Caudate nucleus (tissue), 63 donors: ENCODE measurements at places on chromosomes 13 and 19.

DNA sequence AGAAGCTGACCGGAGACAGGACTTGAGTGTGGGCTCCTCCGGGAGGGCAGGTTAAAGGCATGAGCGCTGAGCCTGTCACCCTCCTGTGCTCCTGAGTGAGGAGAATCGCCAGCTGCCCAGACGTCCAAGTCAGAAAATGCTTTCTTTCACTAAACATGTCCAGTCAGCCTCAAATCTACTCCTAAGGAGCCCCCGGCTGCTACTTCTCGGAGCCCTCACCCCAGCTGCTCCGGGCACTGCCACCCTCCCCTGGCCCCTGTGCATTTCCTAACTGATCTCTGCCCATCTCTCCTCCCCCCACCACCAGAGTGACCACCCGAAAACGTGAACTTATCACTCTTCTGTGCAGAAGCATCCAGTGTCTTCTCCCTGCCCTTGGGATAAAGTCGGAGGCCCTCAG is 277.5 kb upstream of the SOX1 start:
- no peak for DNase-seq

- DNase-seq: peak; percentile 8
These were observed 160.4 kb upstream of the SGCG start for GRCh38 chr13:23020246-23020843.

DNA sequence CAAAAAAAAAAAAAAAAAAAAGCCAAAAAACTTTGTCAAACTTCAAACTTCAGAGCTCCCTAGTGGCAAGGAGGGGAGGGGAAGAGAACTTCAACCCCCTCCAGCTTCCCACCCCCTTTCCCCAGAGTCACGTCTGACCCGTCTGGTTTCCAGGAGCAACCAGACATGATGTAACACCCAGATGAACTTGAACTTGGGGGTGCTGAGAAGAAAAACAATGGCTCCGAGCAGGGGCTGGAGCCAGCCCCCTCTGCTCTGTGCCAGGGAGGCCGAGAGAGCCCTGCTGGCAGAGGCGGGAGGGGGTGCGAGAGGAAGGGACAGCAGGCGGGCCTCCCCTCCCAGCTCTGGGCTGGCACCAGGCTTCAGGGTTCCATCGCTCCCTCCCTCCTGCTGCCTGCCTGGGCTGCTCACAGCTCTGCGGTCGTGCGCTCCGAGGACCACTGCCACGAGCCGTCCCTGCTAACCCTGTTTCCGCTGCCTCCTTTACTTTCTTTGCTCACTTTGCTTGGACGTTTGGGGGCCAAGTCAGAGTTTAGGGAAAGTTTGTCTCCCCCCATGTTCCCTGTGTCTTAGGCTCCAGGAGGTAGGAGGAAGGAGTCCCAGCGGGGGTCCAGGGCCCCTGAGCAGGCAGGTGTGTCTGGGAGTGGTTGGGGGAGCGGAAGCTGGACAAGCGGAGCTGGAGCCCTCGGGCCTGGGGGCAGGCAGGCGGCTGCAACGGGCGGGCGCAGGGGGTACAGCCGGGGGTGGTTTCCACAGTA is 11.1 kb downstream of the LYL1 start:
- peak; percentile 88 for DNase-seq

DNA sequence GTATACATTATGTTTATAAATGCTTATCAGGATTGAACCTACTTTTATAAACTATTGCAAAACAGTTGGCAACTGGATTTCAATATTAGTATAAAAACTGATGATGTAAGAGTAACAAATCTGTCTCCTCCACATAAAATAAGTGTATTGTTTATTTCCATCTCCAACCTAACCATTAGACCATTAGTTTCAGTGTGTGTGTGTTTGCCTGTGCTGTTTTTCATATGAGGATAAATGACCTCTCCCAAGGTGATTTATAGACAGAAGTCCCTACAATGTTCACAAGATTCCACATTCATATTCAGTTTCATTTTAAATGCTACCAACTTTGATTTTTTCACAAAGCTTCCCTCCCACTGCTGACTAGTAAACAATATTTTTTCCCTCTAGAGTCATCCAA is 871.6 kb downstream of the PCDH9 start:
- no peak for DNase-seq

DNA sequence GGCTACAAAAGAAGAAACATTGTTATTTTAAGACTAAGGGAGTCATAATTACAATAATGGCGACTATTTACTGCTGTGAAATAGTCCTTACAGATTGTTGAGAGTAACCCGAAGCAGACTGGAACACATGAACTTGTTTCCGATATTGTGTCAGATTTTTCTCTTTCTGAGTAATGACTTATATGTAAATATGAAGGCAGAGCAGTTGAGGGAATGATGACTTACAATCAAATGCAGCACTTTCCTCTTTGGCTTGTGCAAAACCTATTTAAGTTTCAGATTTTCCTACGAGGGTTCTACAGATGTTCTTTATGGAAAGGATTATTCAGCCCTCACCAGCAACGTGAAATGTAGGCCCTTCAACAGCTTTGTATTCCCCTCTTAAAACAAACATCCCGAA is 198.6 kb downstream of the RGCC start:
- DNase-seq: no peak

GRCh38 chr13:21080593-21080891 is 19.2 kb upstream of the LATS2 start:
- no peak for DNase-seq

DNA sequence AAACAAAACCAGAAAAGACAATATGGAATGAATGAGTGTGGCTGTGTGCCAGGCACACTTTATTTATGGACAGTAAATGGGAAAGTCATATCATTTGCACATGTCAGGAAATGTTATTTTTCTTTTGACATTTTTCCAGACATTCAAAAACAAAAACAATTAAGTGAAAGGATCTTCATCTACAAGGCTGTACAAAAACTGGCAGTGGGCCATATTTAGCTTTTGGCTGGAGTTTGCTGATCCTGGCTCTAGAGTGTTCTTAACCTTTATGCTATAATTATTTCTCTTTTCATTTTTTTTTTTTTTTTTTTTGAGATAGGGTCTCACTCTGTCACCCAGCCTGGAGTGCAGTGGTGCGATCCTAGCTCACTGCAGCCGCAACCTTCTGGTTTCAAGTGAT is 6.5 kb upstream of the TNFSF9 start:
- DNase-seq: no peak

GRCh38 chr19:19540064-19540714 is 2.1 kb downstream of the CILP2 start:
- no peak for DNase-seq

- DNase-seq: no peak
These were observed 3.9 kb upstream of the CD209 start for GRCh38 chr19:7751157-7751783.

- no peak for DNase-seq
These were observed 4.7 kb downstream of the SPPL2B start for GRCh38 chr19:2333027-2333806.

GRCh38 chr19:31553112-31553845 is 204.0 kb upstream of the TSHZ3 start:
- no peak for DNase-seq

- DNase-seq: no peak
These were observed 1.1 kb upstream of the GRTP1 start for GRCh38 chr13:113364901-113365582.

DNA sequence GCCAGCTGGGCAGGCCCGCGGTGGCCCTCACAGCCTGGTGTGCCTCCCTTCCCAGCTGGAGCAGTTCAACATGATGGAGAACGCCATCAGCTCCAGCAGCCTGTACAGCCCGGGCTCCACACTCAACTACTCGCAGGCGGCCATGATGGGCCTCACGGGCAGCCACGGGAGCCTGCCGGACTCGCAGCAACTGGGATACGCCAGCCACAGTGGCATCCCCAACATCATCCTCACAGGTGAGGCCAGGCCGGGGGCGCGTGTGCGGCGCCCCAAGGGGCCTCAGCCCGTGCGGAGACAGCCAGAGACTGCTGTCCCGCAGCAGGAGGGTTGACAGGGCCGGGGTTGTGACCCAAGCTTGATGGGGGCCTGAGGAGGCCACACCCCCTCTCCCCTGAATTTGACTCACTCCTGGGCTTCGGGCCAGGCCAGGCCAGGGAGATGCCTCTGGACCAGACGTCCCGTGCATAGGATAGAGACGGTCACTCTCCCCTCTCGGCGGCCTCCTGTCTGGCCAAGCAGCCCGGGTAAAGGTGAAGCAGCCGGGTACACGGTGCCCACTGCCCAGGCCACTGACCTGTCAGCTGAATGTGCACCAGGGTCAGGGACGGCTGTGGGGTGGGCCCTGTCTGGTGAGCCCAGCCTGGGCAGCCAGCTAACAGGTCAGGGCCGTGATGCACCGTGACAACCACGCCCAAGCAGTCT is 15.4 kb downstream of the COMP start:
- no peak for DNase-seq

DNA sequence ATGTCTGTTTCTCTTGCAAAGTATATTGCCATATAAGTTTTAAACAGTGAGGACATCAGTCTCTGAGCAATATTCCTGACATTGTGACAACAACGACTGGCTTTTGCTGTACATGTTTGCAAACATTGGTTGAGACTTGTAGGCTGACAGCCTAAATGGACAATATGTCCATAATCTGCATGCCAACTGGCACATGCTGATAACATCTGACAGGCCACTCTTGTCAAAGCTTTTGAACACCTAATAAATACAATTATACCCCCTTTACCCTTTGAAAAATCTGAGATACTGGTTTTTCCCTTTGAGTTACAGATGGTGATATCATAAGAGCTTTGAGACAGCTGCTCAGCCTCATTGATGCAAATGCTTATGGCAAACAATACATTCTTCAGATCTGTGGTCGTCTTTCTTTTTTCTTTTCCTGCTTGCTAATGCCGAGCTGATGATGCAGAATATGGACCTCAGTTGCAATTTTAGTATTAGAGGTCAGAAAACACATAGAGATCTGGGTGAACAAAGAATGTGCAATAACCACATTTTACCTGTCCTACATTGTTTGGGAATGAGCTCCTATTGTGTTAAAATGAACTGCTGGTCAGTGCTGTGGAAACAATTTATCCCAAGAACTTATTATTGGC is 114.9 kb downstream of the RFC3 start:
- no peak for DNase-seq

- no peak for DNase-seq
These were observed 79.1 kb downstream of the ABCC4 start for GRCh38 chr13:95221971-95222732.

DNA sequence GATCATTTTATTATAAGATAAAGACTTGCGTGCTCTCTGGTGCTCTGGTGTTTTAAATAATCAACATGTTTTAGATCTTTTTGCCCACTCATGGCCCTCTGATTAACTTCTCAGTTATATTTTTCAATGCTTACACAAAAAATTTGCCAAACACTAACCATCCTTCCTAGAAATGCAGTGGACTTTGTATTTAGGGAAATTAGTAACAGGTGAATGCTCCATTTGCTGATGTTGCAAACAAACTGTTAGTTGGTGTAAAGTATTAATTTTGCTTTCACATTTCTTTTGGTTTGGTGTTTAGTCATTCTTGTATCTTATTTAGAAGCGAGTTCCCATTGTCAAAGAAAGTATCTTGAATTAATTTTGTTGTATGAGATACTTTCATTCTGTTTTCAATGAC is 2.7 kb downstream of the KL start:
- no peak for DNase-seq

GRCh38 chr13:111371720-111372119 is 51.3 kb downstream of the TEX29 start:
- no peak for DNase-seq
